ENCODE measurements at places on chromosomes 6 and 20.

DNA sequence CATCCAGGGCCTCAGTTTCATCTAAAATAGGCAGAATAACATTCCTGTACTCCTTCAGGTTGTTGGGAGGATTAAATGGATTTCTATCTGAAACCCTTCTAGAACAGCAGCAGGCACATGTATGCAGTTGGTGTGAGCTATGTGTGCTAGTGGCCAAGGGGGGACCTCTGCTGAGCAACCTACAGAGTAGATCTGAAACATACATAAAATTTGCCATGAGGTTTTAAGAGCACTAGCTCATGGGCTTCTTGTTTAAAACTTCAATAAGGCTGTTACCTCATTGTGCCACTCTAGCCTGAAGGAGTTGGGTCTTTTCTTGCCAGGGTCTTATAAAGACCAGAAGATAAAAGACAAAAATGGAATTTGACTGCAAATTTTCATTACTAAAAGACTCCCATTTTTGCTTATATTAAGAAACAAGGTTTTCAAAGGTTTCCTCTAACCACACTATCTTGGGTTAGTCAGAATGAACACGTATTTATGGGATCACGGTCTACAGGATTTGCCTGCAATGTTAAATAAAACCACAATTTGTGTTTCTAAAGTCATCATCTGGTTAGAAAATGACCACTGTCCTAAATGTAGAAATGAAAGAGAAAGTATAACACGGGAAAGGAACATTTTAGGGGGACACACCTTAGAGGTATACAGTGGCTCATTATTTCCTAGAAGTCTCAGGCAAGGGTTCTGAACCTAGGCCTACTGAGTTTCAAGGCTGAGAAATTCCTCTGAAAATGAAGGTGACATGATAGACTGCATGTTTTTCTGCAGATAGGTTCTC, 144.9 kb upstream of the OLIG3 start:
- no peak for DNase-seq

DNA sequence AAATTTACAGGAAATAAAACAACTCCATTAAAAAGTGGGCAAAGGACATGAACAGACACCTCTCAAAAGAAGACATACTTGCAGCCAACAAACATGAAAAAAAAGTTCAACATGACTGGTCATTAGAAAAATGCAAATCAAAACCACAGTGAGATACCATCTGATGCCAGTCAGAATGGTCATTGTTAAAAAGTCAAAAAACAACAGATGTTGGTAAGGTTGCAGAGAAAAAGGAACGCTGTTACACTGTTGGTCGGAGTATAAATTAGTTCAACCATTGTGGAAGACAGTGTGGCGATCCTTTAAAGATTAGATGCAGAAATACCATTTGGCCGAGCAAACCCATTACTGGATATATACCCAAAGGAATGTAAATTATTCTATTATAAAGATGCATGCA, 858.0 kb upstream of the FLRT3 start:
- no peak for DNase-seq

DNA sequence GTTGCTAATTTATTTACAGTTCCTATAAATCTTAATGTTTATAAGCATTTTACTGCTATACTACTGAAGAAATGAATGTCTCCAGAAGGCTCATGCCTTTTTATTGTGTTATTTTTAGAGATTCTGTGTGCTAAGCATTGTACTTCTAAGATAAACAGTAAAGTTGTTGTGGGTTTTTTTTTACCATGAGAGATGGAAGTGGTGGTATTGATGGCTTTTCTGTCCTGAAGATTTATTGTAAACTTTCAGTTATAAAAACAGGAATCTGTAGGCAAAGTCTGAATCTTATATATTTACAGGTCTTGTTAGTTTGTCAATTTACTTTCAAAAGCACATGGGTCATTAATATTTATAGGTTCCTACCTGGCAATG, 246.9 kb downstream of the TMEM242 start:
- no peak for DNase-seq

DNA sequence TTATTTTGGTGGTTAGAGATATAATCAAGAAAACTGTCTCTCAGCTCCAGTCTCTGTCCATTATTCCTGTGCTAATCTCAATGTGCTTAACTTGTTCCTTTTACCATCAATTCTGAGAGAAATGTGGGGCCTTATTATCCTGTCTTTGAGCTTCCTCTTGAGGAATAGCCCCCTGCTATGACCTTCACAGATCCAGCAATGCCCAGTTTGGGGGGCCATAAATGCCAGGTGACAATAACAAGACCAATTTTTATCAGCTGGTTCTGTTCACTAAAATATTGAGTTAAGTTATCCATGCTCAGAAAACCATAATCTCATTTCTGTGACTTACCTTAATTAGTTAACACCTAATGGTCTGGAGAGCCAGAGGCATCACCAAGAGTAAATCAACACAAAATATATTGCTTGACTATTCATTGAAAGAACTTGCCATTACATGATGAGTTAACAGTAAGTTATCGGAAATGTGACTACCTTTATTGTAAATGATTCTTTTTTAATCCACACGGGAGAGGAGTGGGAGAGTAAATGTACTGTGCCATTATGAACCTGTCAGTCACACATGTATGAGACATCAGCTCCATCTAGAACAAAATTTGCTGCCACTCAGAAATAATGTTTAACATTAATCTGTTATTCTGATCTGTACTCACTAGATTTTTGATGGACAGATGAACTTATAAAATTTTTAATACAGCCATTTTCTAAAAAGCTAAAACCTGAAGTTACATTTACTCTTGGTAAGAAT, 149.7 kb downstream of the ID4 start:
- no peak for DNase-seq

DNA sequence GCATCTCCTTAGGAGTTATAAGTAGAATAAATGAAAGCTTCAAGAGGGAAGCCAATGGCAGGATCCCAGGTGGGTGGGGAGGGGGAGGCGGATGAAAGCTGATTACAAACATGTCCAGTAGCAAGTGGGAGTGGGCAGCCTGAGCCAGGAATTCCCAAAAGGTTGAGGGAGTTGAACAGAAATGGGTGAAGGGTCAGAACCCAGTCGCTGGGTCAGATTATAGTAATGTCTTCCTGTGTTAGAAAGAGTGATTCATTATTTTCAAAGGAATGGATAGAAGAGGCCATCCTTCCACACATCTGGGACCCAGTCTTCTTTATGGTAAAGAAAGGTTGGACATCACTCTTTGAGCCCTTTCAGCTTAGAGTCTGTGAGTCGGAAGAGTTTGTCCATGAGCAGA, 41.0 kb upstream of the FAM50B start:
- DNase-seq = no peak

DNA sequence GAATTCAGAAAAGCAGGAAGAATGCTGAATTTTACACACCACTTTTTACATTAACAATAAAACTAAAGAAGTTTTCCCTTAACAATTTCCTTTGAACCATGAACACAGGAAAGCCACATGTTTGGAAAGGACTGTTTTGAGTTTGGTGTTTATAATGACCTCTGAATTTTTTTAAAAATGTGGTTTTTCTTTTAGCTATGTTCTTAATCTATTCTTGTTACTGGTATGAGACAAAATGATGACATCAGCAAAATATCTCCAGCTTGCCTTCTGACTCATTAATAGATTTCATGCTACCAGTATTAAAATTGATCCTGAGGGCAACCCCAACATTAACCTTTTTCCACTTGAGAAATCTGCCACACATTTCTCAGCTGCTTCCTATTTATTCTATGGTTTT, 217.5 kb upstream of the THEMIS start:
- DNase-seq = no peak

- DNase-seq = no peak
Measured at GRCh38 chr6:31903957-31904356, 2.1 kb upstream of the ZBTB12 start.

GRCh38 chr20:47137231-47137870, 219.1 kb downstream of the ZMYND8 start:
- no peak for DNase-seq

DNA sequence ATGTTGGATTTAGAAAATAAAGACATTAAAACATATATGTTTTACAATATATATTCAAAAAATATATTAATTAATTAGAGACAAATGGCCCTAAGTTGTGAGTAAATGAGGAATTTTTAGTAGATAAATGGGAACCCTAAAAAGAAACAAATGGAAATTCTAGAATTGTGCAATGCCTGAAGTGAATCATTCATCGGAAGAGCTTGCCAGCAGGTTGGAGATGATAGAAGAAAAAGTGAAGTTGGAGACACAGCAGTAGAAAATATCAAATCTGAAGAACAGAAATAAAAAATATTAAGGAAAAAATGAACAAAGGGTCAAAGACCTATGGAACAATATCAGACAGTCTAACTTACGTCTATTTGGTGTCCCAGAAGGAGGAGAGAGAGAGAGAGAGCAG, 109.4 kb upstream of the NEDD9 start:
- no peak for DNase-seq

GRCh38 chr6:39357998-39358686, 35.6 kb upstream of the KCNK16 start:
- DNase-seq = no peak

DNA sequence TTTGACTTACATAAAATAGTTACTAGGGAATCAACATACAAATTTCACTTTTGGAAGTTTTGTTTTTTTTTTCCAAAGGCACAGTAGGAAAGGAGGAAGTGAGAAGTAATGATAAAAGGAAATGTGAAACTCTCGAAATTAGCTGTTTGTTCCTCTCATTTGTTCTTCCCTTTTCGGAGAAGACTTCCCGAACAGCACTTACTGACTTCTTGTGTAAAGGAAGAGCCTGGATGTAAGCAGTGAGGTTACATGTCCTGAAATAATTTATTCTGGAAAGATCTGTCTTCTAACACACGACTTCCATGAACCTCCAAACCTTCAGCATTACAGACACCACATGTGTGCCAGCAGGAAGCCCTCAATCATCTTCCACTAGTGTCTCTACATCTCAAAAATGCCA, 59.1 kb downstream of the KIF16B start:
- no peak for DNase-seq

DNA sequence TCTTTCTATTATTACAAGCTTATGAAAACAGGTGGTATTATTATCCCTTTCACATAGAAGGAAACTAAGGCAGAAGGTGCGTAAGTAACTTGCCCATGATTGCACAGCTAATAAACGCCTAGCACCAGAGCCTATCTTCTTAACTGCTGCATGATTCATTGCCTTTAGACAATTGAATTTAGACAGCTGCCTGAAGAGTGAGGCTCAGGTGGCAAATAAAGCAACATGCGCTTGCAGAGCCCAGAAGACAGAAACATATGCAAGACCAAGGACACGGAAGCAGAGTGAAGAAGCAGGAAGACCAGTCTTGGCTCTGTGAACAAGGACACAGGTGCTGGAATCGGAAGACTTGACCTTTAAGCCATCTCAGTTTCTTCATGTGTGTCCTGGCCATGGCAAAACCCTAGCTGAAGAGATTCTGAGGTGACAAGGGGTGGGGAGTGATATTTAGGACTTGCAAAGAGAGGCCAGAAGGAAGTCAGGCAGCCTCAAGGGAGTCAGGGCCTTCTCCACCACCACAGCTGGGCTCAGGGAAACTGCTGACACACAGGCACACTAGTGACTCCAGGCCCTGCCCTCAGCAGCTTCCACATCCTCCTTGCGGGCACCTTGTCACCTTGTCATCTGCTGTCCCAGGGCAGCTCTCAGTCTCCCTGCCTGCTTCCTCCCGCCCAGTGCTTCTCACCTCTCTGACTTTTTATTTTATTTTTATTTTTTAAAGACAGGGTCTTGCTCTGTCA, 91.7 kb upstream of the SLC22A16 start:
- DNase-seq = no peak

DNA sequence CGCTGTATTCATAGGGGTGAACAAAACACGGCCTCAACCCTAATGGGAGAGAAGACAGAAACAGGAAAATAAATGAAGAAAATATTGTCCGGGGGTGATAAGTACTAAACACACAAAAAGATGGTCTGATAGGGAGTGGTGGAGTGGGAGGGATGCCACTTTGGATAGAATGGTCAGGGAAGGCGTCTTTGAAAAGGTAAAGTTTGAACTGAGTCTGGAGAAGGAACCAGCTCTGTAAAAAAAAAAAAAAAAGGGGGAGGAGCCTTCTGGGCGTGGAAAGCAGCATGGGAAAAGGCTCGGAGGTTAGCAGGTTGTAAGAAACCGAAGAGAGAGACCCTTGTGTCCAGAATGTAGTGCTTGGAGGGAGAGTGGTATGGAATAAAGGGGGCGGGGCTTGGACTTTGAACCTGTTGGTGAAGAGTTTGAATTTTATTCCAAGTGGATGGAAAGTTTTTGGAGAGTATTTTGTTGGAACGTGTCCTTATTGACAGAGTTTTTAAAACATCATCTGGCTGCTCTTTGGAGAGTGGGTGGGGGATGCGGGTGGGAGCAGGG, 1.8 kb downstream of the CHMP4B start:
- no peak for DNase-seq

GRCh38 chr6:142074516-142074915, 58.2 kb upstream of the GJE1 start:
- DNase-seq = no peak

DNA sequence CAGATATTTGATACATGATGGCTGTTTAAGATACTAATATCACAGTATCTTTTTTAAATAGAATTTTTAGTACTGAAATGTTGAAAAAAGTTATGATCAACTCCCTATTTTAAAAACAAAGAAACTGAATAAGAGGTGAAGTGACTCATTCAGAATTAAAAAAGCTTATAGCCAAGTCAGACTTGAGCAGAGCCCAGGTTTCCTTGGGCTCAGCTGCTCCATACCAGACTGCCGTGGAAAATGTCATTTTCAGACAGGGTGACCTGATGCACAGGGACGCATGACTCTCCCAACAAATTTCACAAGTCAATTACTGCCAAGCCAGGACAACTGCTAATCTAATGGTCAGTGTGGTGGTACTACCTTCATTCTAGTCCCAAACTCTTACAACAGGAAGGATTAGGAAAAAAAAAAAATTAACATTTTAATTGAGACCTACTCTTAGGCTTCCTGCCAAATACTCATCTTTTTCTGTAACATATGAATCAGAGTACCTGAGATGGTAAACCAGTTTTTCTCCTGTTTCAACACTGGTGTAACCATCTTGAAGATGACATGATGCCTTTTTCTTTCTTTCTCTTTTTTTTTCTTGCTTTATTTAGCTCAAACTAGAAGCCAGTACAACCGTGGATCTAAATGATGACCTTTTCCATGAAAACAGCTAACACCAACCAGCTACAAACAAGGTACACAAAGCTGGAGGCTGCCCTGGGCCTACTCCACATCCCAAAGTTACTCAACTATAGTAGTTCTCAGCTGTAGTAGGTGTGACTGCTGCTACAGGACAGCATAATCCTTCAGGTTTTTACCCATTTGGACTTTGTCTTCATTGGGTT, 30.5 kb downstream of the SLC22A23 start:
- DNase-seq = no peak

DNA sequence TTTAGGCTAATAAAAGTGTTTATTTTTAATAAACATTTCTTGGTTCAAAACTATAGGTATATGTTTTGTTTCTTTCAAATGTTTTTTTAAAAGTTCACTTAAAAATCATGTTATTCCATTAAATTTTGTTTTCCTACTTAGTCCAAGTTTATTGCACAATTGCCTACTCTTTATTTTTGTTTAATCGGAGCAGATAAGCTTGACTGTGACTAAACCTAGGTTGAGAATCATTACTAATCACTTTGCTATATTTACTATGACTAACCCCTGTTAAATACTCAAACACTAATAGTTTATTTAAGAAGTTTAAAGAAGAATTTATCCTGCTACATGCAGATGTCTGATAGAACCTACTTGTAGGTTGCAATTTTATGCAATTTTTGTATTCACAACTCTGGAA, 18.8 kb downstream of the MAP3K4 start:
- no peak for DNase-seq

- no peak for DNase-seq
Measured at GRCh38 chr6:130716466-130716865, 110.7 kb upstream of the SMLR1 start.

GRCh38 chr6:6631534-6632276, 43.2 kb downstream of the LY86 start:
- no peak for DNase-seq

Measured in LoVo (cell line).